Ovary (tissue), 10 donors: ENCODE measurements at places on chromosomes 6 and 20.

DNA sequence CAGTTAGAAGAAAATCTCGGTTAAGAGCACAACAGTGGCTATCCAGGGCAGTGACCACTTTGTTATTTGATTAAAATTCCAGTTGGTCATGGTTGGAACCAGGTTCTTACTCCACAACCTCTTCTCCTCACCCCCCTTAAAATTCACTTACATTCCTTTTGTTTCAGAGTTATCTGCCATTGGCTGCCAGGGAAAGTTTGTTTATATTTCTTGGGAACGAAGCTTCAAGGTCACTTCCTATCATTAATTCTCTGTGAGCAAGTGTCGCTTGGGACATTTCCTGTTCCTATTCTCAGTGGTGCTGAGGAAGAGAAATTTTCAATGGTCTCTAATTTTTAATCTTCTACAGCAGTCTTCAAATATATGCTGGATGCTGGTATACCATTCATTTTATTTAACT, 121.1 kb upstream of the COL21A1 start:
- DNase-seq: no peak

GRCh38 chr20:32918751-32919150, 60.0 kb downstream of the EFCAB8 start:
- no peak for DNase-seq

DNA sequence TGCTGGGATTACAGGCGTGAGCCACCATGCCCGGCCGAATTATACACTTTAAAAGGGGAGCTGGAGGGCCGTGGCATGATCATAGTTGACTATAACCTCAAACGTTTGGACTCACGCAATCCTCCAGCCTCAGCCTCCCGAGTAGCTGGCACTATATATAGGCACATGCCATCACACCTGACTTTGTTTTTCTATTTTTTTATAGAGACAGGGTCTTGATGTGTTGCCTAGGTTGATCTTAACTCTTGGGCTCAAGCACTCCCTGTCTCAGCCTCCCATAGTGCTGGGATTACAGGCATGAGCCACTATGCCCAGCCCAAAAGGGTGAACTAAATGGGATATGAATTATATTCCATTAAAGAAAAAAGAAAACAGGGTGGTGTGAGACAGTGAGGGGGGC, 7.8 kb downstream of the PTGIS start:
- DNase-seq: no peak

DNA sequence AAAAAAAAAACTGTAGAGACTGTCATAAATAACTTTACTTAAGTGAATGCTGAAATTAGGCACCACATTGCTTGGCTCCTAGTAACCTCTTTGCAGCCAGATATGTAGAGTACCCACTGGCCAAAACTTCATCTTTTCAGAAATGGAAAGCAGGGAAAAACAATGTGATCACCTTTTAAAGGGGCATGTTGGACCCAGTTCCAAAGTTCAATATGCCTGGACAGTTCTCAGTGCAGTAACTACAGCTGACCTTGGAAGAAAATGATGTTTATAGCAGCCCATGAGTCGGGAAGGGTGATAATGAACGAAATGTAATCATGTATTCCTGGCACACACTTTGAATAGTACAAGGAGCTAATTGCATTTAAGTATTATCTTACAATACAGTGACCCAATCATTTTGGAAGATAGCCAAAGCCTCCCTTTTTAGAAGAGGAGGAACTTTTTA, 93.6 kb upstream of the TAB2 start:
- DNase-seq: no peak

- no peak for DNase-seq
These were observed 50.6 kb upstream of the MRPS10 start for GRCh38 chr6:42268016-42268834.

- no peak for DNase-seq
These were observed 280.6 kb downstream of the SLC35F1 start for GRCh38 chr6:118187568-118188164.

DNA sequence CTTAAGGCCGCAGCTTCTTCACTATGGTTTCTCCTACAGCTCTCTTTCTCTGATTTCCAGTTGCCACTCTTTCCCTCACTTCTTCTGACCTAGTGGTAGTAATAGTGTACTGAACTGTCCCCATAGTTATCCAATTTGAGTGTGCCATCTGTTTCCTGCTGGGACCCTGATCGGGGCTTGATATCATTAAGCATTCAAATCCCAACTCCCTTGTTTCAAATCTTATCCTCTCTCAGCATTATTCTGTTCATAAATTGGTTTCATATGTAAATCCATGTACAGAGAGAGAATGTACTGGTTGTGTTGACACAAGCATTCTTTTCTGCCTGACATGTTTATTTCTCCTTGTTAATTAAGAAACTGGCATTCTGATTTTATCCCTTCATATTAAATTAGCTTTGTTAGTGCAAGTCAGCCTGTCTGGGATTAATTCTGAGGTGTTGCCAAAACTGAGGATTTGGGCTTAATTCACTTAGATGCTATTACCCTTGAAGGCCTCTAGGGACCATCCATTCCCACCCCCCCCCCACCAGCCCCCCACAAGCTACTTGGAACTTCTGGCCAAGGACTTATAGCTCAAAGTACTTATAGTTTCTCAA, 84.6 kb upstream of the PROKR2 start:
- no peak for DNase-seq

- no peak for DNase-seq
These were observed 261.3 kb downstream of the TMEM242 start for GRCh38 chr6:157061770-157062594.

GRCh38 chr6:101931766-101932165, 538.3 kb downstream of the GRIK2 start:
- DNase-seq: no peak

- no peak for DNase-seq
These were observed 23.4 kb downstream of the MEP1A start for GRCh38 chr6:46816626-46817025.

GRCh38 chr6:39752835-39753724, 27.9 kb upstream of the KIF6 start:
- DNase-seq: no peak

GRCh38 chr6:134437376-134437775, 119.5 kb upstream of the SGK1 start:
- DNase-seq: no peak

DNA sequence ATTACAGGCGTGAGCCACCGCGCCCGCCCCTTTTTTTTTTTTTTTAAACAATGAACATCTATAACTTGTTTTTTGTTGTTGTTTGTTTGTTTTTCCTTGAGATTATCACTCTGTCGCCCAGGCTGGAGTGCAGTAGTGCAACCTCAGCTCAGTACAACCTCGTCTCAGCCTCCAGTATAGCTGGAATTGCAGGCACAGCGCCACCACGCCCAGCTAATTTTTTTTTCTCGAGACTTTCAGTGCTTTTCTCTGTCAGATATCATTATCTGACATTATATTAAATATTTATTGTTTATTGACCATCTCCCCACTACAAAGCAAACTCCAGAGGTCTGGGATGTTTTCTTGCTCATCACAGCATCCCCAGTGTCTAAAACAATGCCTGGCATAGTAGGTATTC, 2.3 kb upstream of the DLK2 start:
- DNase-seq: no peak

GRCh38 chr6:14876778-14877613, 368.9 kb upstream of the JARID2 start:
- no peak for DNase-seq

GRCh38 chr6:30074331-30075093, 1.1 kb downstream of the RNF39 start:
- DNase-seq: peak; percentile 60

GRCh38 chr20:61047515-61047914, 204.5 kb upstream of the CDH4 start:
- no peak for DNase-seq

DNA sequence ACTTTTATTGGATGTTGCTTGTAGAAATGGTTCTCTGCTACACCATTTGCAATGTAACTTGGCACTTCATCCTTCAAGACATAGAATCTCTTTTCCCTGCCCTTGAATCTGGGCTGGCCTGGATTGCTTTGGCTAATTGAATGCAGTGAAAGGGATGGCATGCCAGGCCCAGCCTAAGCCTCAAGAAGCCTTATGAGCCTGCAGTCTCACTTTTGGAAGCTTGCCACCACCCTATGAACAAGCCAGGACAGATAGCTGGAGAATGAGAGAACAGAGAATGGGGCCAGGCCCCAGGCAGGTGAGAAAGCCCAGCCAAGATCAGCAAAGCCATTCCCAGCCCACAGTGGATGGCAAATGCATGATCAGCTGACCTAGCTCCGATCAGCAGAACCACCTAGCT, 350.7 kb upstream of the RNF24 start:
- no peak for DNase-seq

GRCh38 chr6:42960243-42961019, at the start of gene GNMT:
Gene GNMT, plus strand, starts transcription at chr6:42960754. Its CDS starts 14 bp downstream, at chr6:42960768.
- DNase-seq: peak; percentile 55

DNA sequence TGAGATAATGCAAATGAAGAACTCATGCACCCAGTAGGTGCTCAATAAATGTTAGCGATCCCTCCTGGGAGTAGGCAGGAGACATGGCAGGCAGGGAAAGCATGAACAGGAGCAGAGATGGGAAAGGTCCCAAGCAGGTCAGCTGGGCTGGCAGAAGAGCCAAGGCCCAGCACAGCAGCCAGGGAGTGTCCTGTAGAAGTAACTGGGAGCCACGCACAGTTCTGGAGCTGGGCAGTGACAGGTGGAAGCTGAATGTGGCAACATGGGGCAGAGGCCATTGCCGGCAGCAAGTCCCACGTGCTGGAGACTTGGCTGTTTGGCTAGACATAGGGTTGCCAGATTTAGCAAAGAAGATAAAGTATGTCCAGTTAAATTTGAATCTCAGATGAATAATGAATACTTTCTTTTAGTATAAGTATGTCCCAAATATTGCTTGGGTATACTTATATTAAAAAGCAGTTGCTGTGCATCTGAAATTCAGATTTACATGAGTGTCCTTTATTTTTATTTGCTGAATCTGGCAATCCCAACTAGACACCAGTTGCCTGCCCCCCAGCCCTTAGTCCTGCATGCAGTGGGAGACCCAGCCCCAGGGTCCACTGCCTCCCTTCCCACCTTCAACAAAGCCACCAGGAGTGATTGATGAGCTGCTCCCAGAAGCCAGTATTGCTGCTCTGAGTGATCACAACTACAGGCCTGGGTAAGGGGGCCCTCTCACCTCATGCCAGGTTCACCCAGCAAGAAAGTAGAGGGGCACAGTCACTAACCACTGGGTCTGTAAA, 3.7 kb upstream of the LPIN3 start:
- DNase-seq: no peak

DNA sequence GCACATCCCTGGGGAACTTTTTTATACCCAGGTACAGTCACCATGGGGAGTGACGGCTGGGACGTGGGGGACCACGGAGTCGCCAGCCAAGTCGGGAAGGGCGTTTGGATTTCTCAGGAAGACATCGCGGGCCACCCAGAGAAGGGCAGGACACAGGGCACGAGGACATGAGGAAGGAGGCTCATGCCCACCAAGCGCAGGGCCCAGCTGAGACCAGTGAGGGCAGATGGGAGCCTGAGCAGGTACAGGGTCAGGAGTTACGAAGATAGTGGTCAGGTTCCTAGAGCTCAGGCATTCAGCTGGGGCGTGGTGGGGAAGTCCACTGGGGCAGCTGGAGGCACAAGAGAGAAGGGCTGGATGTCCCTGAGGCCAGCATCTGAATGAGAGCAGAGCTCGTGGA, 74.6 kb downstream of the ZNF133 start:
- no peak for DNase-seq

GRCh38 chr6:142387997-142388815, 86.4 kb downstream of the ADGRG6 start:
- no peak for DNase-seq

DNA sequence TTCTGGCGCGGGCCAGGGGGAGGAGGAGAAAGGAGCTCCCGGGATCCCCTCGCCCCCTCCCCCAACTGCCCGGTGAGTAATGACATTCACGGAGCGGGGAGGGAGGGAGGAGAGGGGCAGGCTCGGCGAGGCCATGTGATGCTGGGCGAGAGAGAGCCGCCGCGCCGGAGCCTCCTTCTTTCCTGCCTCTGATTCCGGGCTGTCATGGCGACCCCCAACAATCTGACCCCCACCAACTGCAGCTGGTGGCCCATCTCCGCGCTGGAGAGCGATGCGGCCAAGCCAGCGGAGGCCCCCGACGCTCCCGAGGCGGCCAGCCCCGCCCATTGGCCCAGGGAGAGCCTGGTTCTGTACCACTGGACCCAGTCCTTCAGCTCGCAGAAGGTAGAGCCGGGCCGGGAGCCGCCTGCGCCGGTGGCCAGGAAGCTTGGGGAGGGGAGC, at the start of gene GDAP1L1:
TSS of gene GDAP1L1 (plus strand) at position 178 of the 441 bp plus-strand sequence. CDS start at position 205, 27 bp downstream.
- DNase-seq: peak; percentile 40

- no peak for DNase-seq
These were observed 100.5 kb downstream of the PDE10A start for GRCh38 chr6:165562421-165563090.

- DNase-seq: no peak
These were observed 171.2 kb upstream of the SULF2 start for GRCh38 chr20:47956268-47956995.

DNA sequence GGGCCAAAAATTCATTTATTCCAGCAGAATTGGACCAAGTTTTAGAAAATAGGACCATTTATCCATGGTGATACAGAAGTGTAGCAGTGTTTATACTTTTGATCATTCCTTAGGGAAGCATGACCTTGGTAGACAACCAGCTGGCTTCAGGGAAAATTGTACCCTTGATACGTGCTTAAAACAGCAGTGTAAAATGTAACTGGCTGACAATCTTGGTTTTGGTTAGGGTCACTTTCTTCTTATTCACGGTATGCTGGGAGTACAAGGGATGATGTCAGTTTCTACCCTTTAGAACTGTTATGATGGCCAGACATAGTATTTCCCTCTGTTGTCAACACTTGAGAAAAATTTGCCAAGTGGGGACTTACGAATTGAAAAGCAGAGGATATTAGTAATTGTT, 157.1 kb downstream of the BCKDHB start:
- DNase-seq: no peak

GRCh38 chr6:28258877-28259777, at the start of gene NKAPL:
Gene NKAPL, plus strand, starts transcription at chr6:28259297. Its CDS starts 75 bp downstream, at chr6:28259372.
- peak; percentile 87 for DNase-seq

- DNase-seq: no peak
These were observed 20.5 kb upstream of the LMBRD1 start for GRCh38 chr6:69817358-69817757.
